Upper lobe of left lung (tissue), 6 donors: ENCODE measurements at places on chromosomes 6 and 20. TPM values are rescaled to one million over a fixed set of nuclear protein-coding genes. Genes with fewer than 3 reads are reported as not detected.

TREML4 gene
- total RNA-seq, result not detected

ENPP3 gene
- total RNA-seq, result 0.31 TPM

RUNX2 gene
- 8.4 TPM for total RNA-seq

SULF2 gene
- 15.0 TPM for total RNA-seq

- H3K36me3 ChIP-seq, result peaks cover 10% of the 10 kb centered on the region
- H3K4me1 ChIP-seq, result peaks cover 7% of the 10 kb centered on the region
- no peak overlapping the region for H3K4me3 ChIP-seq
- peak overlapping the region; percentile 13 for H3K27ac ChIP-seq
- no peak for DNase-seq
Observed at GRCh38 chr6:7195339-7196018, 87.7 kb downstream of the RREB1 start.

- H3K4me3 ChIP-seq, result no peak overlapping the region
- H3K4me1 ChIP-seq, result no peaks in the 10 kb centered on the region
- H3K36me3 ChIP-seq, result no peaks in the 10 kb centered on the region
- DNase-seq, result no peak
- H3K27ac ChIP-seq, result no peak overlapping the region
Observed at GRCh38 chr6:82458147-82458546, 94.5 kb downstream of the TPBG start.

GRCh38 chr20:20448881-20449280, 81.0 kb downstream of the INSM1 start:
- H3K27me3 ChIP-seq, result no peaks in the 10 kb centered on the region
- no peak overlapping the region for H3K4me3 ChIP-seq
- H3K36me3 ChIP-seq, result peaks cover 11% of the 10 kb centered on the region
- H3K4me1 ChIP-seq, result peaks cover 8% of the 10 kb centered on the region
- H3K27ac ChIP-seq, result no peak overlapping the region
- DNase-seq, result no peak

DNA sequence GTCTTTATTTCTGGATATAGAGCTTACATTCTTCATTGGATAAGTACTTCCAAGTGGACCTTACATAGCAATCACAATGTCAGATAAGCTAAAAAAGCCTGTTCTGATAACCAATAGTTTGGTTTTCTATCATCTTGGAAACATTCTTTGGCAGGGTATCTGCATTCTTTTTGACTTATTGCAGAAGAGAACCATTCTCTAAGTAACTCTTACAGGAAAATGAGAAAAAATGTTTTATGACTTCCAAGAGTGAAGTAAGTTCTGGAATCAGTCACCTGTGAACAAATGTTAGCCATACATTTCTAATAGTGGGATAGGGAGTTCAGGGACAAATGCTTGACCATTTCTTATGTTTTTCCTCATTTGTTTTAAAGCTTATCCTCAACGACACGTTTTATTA, 564.0 kb downstream of the CD109 start:
- no peak overlapping the region for H3K4me3 ChIP-seq
- no peaks in the 10 kb centered on the region for H3K4me1 ChIP-seq
- no peak overlapping the region for H3K27ac ChIP-seq
- H3K36me3 ChIP-seq, result no peaks in the 10 kb centered on the region
- DNase-seq, result no peak

- no peaks in the 10 kb centered on the region for H3K36me3 ChIP-seq
- H3K4me3 ChIP-seq, result no peak overlapping the region
- H3K4me1 ChIP-seq, result peaks cover 31% of the 10 kb centered on the region
- no peaks in the 10 kb centered on the region for H3K27me3 ChIP-seq
- H3K27ac ChIP-seq, result peak overlapping the region; percentile 79
Observed at GRCh38 chr6:79672631-79673111, 41.5 kb downstream of the SH3BGRL2 start.

GRCh38 chr20:3667434-3668037, 4.3 kb upstream of the GFRA4 start:
- no peak overlapping the region for H3K4me3 ChIP-seq
- H3K36me3 ChIP-seq, result no peaks in the 10 kb centered on the region
- H3K27me3 ChIP-seq, result no peaks in the 10 kb centered on the region
- no peak for DNase-seq
- H3K4me1 ChIP-seq, result peaks cover 3% of the 10 kb centered on the region

DNA sequence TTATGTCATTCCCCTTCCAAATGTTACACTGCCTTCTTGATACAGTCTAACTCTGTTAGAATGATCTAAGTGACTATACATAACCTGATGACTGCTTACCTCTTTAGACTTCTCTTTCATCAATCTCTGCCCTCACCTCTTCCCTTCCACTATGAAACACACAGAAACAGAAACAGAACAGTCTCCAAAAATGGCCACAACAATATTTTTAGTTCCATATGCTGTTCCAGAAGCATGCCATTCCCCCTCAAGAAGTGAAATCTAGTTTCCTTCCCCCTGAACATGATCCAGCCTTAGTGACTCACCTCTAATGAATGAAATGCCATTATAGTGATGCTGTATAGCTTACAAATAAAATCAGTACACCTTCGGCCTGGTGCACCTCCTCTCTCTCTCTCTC, 229.3 kb upstream of the TENT5A start:
- DNase-seq, result no peak
- no peaks in the 10 kb centered on the region for H3K4me1 ChIP-seq
- H3K27ac ChIP-seq, result no peak overlapping the region
- no peaks in the 10 kb centered on the region for H3K36me3 ChIP-seq
- H3K27me3 ChIP-seq, result no peaks in the 10 kb centered on the region

GRCh38 chr6:2940010-2940850, 31.1 kb downstream of the SERPINB6 start:
- H3K27me3 ChIP-seq, result no peaks in the 10 kb centered on the region
- peak overlapping the region; percentile 26 for H3K4me3 ChIP-seq

- no peak for DNase-seq
- H3K4me3 ChIP-seq, result no peak overlapping the region
- H3K27me3 ChIP-seq, result no peaks in the 10 kb centered on the region
- H3K27ac ChIP-seq, result no peak overlapping the region
- H3K4me1 ChIP-seq, result peaks cover 12% of the 10 kb centered on the region
Observed at GRCh38 chr6:16344756-16345155, 106.4 kb downstream of the GMPR start.

- H3K4me3 ChIP-seq, result peak overlapping the region; percentile 41
- H3K27ac ChIP-seq, result peak overlapping the region; percentile 97
- H3K36me3 ChIP-seq, result peaks cover 11% of the 10 kb centered on the region
- H3K27me3 ChIP-seq, result no peaks in the 10 kb centered on the region
- DNase-seq, result peak; percentile 71
Observed at GRCh38 chr20:23082846-23083552, 3.1 kb downstream of the CD93 start.
